ENCODE measurements at places on chromosomes 2 and 18.
A peak's percentile ranks its signal among the peaks of the same experiment; 100 is the strongest.

DNA sequence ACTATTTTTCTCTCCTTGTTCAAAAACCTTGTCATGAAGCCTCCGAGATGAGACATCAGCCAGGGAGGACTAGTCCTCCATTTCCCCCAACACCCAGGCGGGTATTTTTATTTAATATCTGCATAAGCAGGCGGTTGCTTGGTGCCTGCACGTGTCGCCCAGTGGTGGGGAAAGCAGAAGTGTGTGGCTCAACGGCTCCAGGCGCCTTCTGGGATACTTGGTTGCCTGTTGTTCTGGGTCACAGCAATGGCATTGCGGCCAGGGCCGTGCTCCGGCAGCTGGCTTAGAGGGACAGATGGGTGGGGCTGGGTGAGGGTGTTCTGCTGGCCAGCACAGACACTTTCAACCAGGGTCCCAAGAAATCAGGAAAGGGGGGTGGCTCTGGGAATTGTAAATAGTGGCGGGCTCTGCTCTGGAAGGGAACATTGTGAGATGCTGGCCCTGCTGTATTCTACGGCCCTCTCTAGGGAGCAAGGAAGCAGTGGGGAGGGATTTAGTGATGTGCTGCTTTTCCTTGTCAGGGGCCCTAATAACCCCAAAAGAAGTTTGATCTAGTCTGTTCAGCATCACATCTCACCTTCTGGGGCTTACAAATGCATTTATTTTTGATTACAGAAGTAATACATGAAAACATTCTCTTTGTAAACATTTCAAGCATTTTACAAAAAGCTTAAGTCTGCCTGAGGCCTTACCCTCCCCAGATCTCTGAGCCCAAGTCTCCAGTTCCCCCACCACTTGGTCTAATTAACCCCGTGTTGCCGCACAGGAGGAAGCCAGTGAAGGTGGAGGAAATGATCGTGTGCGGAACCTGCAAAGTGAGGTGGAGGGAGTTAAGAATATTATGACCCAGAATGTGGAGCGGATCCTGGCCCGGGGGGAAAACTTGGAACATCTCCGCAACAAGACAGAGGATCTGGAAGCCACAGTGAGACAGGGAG lies 1.1 kb downstream of the VAMP8 start:
- DNase-seq, result no peak

DNA sequence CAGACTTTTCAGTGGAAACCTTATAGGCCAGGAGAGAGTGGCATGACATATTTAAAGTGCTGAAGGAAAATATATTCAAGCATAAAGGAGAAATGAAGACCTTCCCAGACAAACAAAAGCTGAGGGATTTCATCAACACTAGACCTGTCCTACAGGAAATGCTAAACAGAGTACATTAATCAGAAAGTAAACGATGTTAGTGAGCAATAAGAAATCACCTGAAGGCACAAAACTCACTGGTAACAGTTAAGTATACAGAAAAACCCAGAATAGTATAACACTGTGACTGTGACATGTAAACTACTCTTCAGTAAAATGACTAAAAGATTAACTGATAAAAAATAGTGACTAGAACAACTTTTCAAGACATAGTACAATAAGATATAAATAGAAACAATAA lies 87.4 kb downstream of the ATP8B1 start:
- DNase-seq, result no peak

- no peak for DNase-seq
Measured at GRCh38 chr18:30489890-30490643, 552.5 kb downstream of the DSC3 start.

DNA sequence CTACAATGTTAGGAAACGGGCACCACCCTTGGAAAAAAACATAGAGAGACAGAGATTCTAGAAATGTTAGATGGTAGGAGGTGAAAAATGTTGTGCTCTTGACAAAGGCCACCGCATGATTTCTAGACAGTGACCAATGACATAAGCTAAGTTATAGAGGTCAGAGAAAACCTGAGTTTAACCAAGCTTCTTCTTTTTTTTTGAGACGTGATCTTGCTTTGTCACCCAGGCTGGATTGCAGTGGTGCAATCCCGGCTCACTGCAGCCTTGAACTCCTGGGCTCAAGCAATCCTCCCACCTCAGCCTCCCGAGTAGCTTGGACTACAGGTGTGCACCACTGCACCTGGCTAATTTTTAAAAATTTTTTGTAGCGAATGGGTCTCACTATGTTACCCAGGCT lies 13.0 kb downstream of the FER1L5 start:
- no peak for DNase-seq

DNA sequence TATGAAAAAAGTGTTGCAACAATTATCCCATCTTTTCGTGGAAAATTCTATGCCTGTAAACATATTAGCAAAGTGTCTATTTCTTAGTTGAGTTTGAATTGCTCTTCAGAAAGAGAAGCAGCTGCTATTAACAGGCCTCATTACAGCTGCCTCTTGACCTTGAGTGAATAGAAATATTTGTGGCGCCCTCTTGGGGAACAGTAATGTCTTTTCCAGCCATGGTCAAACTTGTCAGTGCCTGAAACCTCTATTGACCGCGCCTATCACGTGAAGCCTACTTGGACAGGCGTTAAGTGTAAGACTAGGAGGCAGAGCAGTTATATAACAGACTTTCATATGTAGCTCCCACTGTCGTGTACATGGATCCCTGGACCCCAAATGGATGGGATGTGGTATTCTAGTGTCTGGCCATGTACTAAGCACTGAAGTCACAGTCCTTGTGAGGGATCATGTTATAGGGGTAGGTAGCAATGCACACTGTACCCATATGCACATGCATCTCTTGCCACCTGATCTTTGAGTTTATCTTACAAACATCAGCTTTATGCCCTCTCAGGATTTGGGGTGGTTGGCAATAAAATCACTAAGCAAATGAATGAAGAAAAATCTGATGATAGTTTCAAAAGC lies 245.0 kb downstream of the PTGR3 start:
- DNase-seq, result no peak

GRCh38 chr2:9814129-9814868 lies 29.0 kb upstream of the TAF1B start:
- no peak for DNase-seq

GRCh38 chr2:162368494-162368893 lies 24.6 kb downstream of the GCA start:
- DNase-seq, result no peak

- DNase-seq, result no peak
Measured at GRCh38 chr2:107992069-107992468, 5.7 kb downstream of the SLC5A7 start.

- DNase-seq, result no peak
Measured at GRCh38 chr2:27713201-27713600, 49.5 kb downstream of the SLC4A1AP start.

DNA sequence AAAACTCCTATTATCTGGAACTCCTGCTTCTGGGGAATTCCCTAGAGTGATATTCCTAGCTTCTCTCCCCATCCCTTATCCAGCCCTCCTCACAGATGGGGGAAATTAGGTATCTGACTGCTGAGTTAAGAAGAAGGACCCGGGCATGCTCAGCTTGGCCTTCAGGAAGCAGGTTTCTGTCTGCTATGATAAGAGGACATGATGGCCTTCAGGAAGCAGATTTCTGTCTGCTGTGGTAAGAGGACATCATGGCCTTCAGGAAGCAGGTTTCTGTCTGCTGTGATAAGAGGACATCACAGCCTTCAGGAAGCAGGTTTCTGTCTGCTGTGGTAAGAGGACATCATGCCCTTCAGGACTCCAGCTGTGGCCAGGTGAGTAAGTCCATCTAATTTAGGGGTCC lies 65.2 kb downstream of the PLEKHM3 start:
- DNase-seq, result no peak

GRCh38 chr2:47592381-47592780 lies 189.4 kb downstream of the MSH2 start:
- DNase-seq, result no peak

GRCh38 chr2:160315337-160315736 lies 115.3 kb upstream of the ITGB6 start:
- no peak for DNase-seq

DNA sequence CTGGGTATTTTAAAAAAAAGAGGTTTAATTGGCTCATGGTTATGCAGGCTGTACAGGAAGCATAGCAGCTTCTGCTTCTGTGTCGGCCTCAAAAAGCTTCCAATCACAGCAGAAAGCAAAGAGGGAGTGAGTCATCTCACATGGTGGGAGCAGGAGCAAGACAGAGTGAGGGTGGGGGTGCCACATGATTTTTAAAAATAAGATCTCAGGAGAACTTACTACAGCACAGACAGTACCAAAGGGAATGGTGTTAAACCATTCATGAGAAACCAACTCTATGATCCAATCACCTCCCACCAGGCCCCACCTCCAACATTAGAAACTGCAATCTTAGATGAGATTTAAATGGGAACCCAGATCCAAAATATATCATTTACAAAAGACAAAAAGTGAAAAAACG lies 14.6 kb downstream of the ZNF519 start:
- DNase-seq, result peak; percentile 68

GRCh38 chr18:14100503-14101286 lies 31.5 kb downstream of the ZNF519 start:
- DNase-seq, result no peak

Data from dorsolateral prefrontal cortex (tissue), 122 donors.